ENCODE measurements at places on chromosomes 1 and 21.
A peak's percentile ranks its signal among the peaks of the same experiment; 100 is the strongest.

GRCh38 chr1:52635321-52636089, 2.5 kb downstream of the SHISAL2A start:
- DNase-seq: no peak

DNA sequence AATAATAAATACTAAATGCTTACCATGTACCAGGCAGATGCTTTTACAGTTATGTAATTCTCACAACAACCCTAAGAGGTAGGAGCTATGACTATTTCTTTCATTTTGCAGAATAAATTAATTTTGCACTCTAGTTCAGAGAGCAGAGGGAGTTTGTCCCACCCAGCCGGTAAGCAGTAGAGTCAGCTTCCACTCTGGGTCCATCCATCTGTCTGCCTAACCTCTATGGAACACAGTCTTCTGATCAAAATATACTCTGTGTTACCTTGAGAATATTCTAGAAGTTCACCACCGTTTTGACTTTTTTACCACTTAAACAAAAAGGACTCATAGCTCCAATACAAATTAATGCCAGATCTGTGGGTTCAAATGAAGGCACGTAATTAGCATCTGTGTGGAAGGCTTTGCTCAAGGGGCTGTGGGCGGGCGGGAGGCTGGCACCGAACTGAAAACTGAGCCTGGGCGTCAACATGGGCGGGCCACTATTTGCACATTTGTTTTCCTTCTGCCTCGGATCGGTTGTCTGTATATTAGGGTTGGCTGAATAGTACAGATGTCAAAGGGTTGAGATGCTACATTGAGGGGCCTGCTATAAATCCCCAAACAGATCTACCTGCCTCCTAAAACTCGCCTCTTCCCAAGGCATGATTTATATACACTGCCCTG, 33.1 kb upstream of the LMO4 start:
- no peak for DNase-seq

DNA sequence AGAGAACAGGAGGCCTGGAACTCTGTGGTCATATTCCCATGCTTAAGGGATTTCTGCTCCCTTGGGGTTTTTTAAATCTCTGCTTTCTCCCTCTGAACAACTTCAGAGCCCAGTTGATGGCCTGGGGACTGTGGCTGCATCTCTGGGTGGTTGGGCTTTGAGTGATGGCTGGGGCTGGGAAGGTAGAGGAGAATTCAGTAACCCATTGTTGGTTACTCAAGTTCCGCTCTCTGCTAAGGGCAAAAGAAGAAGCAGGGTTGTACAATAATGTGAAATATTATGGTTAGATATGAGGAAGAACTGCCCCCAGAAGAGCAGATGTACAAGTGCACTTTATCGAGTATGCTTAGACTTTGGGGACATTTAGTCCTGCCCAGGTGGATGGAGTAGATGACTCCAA, 72.1 kb upstream of the CNTN2 start:
- no peak for DNase-seq

GRCh38 chr1:161954466-161954865, 69.2 kb downstream of the OLFML2B start:
- DNase-seq: no peak

- DNase-seq: no peak
Observed at GRCh38 chr1:168428063-168428731, 115.6 kb downstream of the XCL2 start.

DNA sequence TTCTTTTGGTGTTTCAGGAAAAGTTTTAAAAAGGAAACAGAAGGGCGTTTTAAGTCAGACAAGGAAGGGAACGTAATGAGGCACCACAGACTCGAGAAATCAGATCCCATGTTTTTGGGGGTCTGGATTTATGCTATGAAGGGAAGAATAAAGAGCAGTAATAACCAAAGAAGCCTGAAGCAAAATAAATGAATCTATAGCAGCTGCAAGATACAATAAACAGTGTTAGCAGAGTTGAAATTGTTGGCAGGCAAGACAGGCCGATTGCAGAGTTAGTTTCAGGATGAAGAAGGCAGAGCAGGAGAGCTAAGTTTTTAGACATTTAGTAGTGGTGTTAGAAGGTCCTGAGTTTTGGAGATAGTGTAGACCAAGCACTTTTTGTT, 425 bp downstream of the DDR2 start:
- no peak for DNase-seq

GRCh38 chr1:67336783-67337182, 29.1 kb downstream of the IL12RB2 start:
- no peak for DNase-seq

- no peak for DNase-seq
Observed at GRCh38 chr1:187236676-187237075, 407.9 kb downstream of the PLA2G4A start.

- no peak for DNase-seq
Observed at GRCh38 chr1:94757931-94758330, 62.2 kb upstream of the SLC44A3 start.

DNA sequence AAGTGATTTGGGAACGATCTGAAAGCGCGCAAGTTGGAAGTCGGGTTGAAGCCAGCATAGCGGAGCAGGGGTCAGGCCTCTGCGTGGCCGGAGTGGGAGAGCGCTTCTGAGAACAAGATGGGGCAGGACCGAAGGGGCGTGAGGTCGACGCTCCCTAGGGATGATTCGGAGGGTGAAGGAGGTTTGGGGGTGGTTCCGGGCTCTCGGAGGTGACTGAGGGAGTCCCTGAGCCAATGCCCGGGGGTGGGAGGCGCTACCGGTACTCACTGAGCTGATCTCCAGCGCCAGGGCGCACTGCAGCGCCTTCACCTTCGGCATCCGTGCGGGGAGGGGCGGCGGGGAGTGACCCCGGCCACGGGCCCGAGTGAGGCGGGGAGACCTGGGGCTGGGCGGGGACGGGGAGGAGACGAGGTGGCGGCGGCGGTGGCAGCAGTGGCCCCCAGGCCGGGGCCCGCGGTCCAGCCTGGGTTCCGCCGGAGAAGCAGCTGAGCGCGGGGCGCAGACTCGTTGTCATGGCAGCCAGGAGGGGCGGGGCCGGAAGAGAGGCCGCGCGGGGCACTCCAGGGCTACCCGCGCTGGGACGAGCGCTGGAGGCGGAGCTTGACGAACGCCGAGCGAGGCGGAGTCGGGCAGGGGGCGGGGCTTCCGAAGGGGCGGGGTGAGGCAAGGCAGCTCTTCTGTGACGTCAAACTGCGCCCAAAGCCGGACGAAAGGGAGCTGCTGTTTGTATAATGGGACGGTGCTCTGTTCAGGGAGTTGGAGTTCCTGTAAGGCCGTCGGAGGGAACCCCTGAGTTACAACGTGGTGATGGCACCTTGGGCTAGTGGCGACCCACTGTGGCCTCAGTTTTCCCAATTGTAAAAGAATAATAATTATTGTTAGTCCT, at the start of gene SPATA6:
SPATA6 (minus strand) TSS at position 514 of the 886 bp plus-strand sequence; CDS start at position 318, 196 bp downstream.
- DNase-seq: peak; percentile 87

DNA sequence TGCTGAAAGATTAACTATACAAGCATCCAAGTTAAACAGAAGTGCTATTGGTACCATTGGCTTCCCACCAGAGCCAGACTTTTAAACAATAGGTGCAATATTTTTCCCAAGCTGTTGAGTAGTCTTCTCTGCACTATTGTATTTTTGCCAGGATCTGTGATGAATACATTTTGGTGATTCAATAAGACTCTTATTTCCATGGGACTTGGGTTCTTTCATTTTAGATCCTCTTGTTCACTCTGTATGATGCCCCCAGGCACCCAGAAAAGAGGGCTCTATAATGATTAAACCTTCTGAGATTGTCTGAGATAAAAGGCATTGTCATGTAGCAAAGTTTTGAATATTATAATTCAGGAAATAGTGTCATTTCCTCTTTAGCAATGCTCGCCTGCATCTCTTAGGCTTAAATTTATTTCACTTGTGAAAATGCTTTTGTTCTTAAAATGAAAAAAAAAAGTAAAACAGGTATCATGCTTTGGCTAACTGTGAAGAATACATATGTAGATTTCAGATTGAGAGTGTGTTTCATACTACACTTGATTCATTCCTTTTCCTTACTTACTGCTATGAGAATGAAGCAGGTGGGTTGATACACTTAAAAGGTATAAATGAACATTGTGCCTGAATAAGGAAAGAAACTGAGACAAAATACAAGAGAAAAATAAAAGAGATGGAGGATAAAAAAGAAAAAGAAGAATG, 275.0 kb downstream of the HMCN1 start:
- no peak for DNase-seq

DNA sequence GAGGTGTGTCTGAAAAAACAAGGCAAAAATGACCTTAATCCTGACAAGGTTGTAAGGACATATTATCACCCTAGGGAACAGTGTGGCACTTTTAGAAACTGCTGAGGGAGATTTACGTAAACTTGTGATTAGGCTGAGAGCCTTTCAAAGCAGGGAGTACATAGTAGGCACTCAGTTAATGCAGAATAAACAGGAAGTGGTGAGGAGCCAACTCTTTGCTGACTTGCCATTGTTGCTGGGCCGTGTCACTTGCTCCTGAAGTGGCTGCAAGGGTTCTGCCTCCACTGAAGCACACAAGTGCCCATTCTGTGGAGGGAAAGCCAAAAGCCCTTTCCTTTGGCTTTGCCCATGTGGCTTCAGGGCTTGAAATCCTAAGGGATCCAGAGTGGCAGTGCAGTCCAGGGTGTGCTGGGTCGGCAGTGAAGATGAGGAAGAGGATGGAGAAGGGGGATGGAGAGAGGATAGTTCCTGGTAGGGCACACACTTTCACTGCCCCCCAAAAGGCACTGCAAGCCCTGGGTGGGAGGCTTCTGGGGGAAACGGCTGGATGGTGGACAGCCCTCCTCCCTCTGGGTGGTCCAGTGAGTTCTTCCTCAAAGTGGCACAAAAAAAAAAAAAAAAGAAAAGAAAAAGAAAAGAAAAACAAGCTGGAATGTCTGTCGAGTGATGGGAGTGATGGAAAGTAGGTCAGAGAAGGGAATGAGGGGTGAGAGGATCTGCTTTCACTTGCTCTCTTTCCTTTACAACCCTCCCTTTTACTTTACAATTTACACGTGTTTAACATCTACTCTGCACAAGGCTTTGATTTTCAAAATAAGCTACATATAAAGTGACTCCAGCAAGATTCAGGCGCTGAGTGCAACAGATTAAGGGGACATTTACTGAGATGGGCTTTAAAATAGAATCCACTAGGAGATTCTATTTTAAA, 13.7 kb upstream of the RHEX start:
- no peak for DNase-seq

- no peak for DNase-seq
Observed at GRCh38 chr1:171084870-171085269, 5.8 kb upstream of the FMO3 start.

- no peak for DNase-seq
Observed at GRCh38 chr1:10536133-10536770, 61.5 kb downstream of the PEX14 start.

DNA sequence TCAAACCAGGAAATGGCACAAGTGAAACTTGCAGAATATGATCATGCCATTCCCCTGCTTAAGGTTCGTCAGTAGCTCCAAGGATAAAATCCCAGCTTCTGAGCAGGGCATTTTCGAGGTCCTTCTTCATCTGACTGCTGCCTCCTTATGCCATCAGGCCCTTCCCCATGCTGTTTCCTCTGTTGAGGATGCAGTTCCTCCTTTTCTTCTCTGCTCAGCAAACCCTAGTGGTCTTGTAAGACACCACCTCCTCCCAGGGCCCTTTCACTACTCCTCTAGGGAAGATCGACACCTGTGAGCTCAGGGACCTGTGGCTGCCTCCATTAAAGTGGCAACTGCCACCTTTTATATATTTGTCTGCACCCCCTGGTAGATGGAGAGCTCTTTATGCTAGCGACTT, 62.1 kb upstream of the JUN start:
- DNase-seq: peak; percentile 14

DNA sequence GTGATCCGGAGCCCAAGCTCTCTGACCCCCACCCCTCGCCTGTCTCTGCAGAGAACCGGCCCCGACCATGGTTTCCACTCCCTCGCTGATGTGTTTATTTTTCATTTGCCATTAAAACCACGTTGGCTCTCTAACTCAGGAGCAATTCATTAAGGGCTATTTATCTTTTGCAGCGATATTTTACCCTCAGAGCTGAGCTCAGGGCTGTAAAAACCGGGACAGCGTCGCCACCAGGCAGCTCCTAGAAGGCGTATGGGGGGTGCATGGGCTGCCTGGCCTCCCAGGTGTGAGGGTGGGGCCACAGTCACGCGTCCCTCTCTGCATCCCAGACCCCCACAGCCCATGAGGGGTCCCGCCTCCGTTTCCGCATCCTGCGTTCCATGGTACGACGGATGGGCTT, 71.4 kb downstream of the PRDM16 start:
- no peak for DNase-seq

GRCh38 chr1:54070171-54070837, 16.9 kb downstream of the TCEANC2 start:
- peak; percentile 75 for DNase-seq

GRCh38 chr1:86906419-86906818, 7.5 kb downstream of the SELENOF start:
- no peak for DNase-seq

DNA sequence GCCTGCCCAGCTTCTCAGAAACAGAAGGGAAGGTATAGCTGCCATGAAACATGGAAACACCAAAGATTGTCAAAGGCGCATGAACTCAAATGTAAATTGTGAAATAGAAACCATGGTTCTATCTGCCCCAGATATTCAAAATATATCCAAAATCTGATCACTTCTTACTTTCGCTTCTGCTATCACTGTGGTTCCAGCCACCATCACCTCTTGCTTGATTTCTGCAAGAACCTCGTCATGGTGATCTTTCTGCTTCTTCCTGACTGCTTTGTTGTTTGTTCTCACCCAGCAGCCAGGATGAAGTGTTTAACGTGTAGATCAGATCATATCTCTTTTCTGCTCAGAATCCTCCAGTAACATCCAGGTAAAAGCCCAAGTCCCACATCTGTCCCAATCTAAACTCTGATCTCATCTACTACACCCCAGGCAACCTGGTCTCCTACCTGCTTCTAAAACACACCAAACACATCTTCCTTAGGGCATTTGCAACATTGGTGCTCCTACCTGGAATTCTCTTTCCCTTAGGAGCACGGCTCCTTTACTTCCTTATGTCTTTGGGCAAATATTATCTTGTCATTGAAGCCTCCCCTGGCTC, 10.5 kb upstream of the LMO4 start:
- DNase-seq: no peak

GRCh38 chr21:44957901-44958451, 18.1 kb downstream of the SLX9 start:
- no peak for DNase-seq

- DNase-seq: no peak
Observed at GRCh38 chr1:96234299-96234698, 487.3 kb upstream of the PTBP2 start.

DNA sequence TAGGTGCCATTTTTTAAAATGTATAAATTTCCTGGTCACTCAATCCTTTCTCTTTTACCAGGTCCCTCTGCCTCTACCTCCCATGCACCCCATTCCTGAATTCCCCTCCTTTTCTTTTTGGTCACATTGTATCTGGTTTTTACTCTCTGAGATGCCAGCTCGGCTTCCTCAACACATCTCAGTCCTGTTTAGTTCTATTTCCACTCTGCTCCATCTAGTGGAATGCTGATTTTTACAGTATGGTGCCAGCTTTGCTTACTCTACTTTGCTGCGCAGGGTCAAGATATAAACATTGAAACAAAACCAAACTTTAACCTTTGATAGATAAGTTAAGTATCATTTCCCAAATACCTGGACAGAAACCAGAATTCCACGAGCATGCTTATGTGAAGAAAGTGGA, 96.0 kb downstream of the ESRRG start:
- DNase-seq: no peak

- DNase-seq: no peak
Observed at GRCh38 chr1:27539901-27540861, 50.2 kb upstream of the WASF2 start.

GRCh38 chr1:8728464-8728863, 89.0 kb downstream of the RERE start:
- DNase-seq: no peak

- DNase-seq: no peak
Observed at GRCh38 chr1:27990920-27991537, 31.3 kb downstream of the XKR8 start.

- DNase-seq: peak; percentile 1
Observed at GRCh38 chr1:110155878-110156522, 5.7 kb downstream of the SLC6A17 start.

All from AML-193 (cell line).